ENCODE measurements at places on chromosomes 7 and 10.

- DNase-seq: no peak
These were observed 369.4 kb downstream of the INHBA start for GRCh38 chr7:41333511-41333910.

- DNase-seq: no peak
These were observed 467.1 kb upstream of the STEAP1 start for GRCh38 chr7:89687211-89687610.

DNA sequence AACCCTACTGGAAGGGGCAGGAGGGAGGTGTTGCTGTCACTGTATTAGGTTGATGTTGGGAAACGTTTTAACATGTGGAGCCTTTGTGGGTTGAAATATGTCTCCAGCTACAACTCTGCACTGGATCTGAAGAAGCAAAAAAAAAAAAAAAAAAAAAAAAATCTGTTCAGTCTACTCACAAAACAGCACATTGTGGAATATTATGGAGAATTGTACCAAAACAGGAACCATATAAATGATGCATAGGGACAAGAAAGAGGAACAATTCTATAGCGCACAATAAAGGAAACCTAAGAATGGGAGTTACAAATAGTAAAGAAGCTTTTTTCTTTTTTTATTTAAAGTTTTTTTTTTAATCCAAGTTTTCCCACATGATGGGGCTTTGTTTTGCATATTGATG is 63.8 kb downstream of the CCSER2 start:
- DNase-seq: no peak

DNA sequence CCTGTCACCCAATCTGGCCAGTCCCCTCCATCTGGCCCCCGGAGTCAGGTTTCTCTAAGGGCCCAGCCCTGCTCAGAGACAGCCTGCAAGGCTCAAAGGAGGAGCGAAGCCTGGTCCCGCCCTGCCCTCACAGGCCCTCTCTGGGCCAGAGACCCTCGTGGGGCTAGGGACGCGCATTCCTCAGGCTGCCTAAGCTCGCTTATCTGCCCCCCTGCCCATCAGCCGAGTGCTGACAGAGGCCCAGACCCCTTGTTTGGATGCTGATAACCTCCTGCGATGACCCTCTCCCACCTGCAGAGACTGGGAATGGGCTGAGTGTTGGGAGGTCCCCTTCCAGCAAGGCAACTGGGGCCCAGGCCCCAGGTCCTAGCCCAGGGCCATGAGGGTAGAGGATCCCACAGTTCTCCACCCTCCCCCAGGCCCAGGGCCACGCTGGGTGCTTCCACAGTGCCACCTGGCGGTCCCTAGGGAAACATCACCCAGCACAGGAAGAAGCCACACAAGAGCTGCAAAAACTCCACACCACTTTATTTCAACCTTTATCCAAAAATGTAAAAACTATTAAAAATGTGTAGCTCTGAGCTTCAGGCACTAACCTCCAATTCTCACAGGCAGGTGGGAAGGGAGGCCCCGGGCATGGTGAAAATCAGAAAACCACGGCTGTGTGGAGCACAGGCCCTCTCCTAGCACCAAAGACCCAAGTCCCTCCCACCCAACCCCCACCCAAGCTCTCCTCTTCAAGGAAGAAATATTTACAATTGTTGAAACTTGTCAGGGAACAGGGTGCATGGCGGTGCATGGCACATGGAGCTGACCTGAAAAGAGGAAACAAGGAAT is 2.2 kb downstream of the NPM3 start:
- peak; percentile 55 for DNase-seq

DNA sequence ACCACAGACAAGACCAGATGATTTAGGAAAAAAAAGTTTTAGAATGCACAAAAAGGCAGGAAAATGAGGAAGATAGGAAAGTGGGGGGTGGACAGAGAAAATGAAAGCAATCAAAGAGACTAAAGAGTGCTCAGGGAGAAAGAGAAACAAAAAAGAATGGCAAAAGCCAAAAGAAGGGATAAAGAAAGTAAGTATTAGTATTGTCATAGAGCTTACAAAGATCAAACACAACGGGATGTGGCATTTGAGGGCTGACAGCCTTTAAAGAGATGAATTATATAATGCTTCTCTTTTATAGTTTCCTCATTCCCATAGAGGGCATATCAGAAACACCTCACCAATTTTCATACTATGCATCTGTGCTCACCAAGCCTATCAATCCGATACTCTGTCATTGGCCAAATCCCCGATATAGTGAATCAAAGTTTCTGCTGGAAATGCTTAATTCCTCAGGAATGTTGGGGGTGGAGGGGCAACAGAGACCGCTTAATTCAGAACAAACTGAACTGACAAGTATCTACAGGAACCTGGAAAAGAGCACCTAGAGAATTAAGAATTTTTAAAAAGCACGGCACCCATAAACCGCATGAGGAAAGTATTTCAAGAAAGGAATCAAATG is 2.7 kb downstream of the COG5 start:
- no peak for DNase-seq

DNA sequence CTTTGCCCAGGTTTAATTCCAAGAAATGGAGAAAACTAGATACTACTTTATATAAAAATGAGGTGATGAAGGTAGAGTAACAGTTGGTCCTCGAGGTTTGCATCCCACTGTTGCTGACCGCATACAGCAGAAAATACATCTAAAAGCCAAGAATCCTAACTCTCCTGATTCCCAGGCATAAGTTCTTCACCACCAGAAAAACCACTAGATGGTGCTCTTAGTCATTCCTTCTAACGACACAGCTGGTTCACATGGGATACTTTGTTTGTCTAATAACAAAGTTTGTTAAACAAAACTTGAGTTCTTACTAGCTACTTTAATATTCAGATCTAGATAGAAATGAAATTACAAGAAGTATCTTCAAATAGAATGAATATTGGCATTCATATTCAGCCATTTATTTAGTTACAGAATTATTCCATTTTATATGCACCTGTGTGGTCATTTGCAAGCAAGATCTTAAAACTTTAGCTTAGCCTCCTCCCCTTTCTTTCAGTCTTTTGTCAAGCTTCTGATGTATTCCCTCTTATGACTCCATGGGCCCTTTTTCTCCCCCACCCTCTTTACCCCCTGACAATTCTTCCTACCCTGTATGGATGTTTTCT is 54.1 kb upstream of the CYP26C1 start:
- DNase-seq: no peak

Measured in hypothalamus (tissue), 51 donors.